Left lung (tissue), 14 donors: ENCODE measurements at places on chromosomes 5 and 9.
A peak's percentile ranks its signal among the peaks of the same experiment; 100 is the strongest.

- no peaks in the 10 kb centered on the region for H3K36me3 ChIP-seq
- H3K4me3 ChIP-seq: no peak overlapping the region
- no peak overlapping the region for H3K27ac ChIP-seq
- H3K4me1 ChIP-seq: no peaks in the 10 kb centered on the region
Measured at GRCh38 chr9:132461971-132462370, 52.0 kb downstream of the CFAP77 start.

DNA sequence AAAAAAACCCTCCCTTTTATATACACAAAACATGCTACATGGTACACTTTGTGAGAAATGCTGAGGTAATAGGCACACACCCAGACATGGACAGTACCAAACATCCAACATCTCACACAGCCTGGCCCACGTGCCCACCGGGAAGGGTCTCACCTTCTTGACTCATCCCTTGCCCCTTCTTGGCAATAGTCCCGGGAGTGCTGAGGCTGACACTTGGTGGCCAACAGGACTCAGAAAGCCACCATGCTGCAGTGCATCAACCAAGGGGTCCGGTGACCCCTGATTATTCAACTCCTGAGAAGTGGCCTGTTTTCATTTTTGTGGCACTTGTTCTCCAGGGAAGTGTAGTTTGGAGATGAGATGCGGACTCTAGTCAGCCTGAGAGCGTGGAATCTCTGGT, 35.0 kb downstream of the ANGPTL2 start:
- no peaks in the 10 kb centered on the region for H3K27me3 ChIP-seq
- DNase-seq: no peak
- H3K27ac ChIP-seq: no peak overlapping the region
- no peak overlapping the region for H3K4me3 ChIP-seq
- H3K4me1 ChIP-seq: no peaks in the 10 kb centered on the region

- H3K27me3 ChIP-seq: no peaks in the 10 kb centered on the region
- no peaks in the 10 kb centered on the region for H3K4me1 ChIP-seq
- H3K4me3 ChIP-seq: no peak overlapping the region
- H3K36me3 ChIP-seq: no peaks in the 10 kb centered on the region
Measured at GRCh38 chr9:79061752-79062616, 509.8 kb upstream of the TLE4 start.

DNA sequence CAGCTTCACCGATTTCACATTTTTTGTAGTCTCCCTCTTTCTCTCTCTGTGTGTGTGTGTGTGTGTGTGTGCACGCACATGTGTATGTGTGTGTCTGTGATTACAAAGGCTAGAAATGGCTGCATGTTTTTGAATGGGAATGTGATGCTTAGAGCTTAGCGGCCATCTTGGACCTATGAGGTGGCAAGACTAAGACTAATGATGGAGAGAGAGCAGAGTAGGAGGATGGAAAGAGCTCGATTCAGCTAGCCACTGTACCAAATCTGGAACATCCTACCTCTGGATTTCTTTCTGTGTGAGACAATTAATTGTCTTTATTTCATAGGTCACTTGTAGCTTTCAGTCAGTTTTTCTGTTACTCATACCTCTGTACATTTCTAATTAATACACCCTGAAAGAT, 205.1 kb downstream of the PCSK1 start:
- H3K36me3 ChIP-seq: no peaks in the 10 kb centered on the region
- H3K27me3 ChIP-seq: no peaks in the 10 kb centered on the region
- H3K4me1 ChIP-seq: no peaks in the 10 kb centered on the region
- no peak overlapping the region for H3K4me3 ChIP-seq
- no peak for DNase-seq

DNA sequence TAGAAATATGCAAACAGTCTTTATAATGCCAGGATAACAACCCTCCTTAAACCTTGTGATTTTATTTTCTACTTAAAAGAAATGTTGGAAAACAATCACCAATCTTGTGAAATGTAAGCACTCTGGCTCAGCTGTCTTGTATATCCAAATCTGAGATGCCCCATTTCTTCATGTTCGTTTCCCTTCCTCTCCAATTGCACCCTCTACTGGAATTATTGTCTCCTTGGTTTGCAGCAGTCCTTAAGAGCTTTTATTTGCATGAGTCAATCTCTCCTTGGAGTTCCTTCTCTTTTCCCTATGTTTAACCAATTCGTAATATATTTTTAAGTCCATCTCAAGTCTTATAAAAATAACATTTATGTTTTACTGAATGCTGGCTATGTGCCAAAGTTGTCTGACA, 362.0 kb upstream of the CDH10 start:
- H3K4me3 ChIP-seq: no peak overlapping the region
- no peaks in the 10 kb centered on the region for H3K36me3 ChIP-seq
- no peaks in the 10 kb centered on the region for H3K4me1 ChIP-seq
- no peak for DNase-seq

DNA sequence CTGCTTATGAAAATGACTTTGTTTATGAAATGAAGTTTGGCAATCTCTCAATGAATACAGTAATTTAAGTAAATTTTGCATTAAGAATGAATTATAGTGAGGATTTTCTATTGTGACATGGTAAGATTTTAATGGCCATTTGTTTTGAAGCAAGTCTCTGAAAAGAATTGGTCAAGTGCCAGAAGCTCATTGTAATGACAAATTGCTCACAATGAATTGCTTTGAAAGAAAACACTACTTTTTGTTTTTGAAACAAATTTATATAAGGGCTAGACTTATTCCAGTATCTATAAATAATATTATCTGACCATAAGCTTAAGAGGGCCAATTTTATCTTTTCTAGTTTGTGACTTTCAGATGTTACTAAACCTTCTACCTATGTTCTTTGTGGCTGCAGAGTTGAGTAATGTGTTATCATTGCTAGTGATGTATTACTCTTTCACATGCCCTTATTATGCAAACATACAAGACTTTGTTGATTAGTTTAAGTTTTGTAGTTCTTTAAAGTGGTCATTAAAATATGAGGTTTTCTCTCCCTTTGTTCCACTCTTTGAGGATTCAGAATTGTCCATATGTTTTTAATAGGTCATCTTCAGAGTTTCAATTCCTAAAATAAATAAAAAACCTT, 93.0 kb upstream of the ZNF608 start:
- no peak overlapping the region for H3K27ac ChIP-seq
- peak; percentile 30 for DNase-seq
- H3K36me3 ChIP-seq: no peaks in the 10 kb centered on the region
- no peak overlapping the region for H3K4me3 ChIP-seq

GRCh38 chr9:14302405-14302804, 11.5 kb downstream of the NFIB start:
- no peaks in the 10 kb centered on the region for H3K36me3 ChIP-seq
- no peaks in the 10 kb centered on the region for H3K27me3 ChIP-seq
- peaks cover 19% of the 10 kb centered on the region for H3K4me1 ChIP-seq
- H3K27ac ChIP-seq: peak overlapping the region; percentile 40

DNA sequence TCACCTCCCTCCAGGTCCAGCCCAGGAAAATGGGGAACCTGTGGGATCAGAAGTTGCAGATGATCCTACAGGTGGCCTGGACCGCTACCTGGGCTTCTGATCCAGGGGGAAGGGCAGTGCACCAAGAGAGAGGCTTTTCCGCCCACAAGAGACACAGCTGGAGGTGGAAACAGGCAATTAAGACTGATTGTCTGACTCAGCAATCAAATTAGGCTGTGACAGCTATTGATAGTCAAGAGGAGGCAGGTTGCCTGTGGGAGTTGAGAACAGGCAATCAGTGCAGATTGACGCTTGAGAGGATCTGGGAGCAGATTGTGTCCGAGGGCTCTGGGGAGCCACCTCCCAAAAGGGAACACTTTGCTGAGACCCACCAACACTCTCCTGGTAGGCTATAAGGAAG, 71.1 kb upstream of the SLC44A1 start:
- no peaks in the 10 kb centered on the region for H3K27me3 ChIP-seq
- H3K36me3 ChIP-seq: no peaks in the 10 kb centered on the region
- no peak for DNase-seq
- H3K4me3 ChIP-seq: no peak overlapping the region

DNA sequence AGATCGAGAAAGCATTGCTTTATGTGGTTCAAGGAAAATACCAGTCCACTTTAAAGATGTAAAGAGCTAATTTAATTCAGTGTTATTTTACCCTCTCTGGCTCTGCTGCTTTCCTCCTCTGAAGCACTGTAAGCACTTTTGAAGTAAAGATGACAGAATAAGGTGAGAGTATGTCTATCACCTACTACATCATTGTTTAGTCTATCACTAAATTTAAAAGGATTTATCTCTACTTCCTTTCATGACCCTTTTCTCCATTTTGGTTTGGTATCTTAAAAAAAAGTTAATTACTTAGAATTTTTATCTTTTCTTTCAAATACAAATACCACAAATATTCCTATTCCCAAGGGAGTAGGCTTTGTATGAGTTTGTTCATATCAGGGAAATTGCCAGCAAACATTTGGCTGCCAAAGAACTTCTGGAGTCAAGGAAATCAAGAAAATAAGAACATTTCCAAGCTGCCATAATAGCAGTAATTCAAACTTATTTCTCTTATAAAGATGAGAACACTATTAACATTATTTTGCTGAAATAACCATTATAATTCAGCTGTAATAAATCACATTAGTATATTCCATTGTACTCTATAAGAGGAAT, 77.8 kb downstream of the SLC38A9 start:
- H3K36me3 ChIP-seq: no peaks in the 10 kb centered on the region
- peak; percentile 53 for DNase-seq
- H3K4me1 ChIP-seq: peaks cover 22% of the 10 kb centered on the region
- no peaks in the 10 kb centered on the region for H3K27me3 ChIP-seq

GRCh38 chr5:67268231-67269021, 71.8 kb upstream of the CD180 start:
- no peaks in the 10 kb centered on the region for H3K27me3 ChIP-seq
- H3K27ac ChIP-seq: peak overlapping the region; percentile 66
- no peaks in the 10 kb centered on the region for H3K36me3 ChIP-seq
- peak; percentile 96 for DNase-seq

DNA sequence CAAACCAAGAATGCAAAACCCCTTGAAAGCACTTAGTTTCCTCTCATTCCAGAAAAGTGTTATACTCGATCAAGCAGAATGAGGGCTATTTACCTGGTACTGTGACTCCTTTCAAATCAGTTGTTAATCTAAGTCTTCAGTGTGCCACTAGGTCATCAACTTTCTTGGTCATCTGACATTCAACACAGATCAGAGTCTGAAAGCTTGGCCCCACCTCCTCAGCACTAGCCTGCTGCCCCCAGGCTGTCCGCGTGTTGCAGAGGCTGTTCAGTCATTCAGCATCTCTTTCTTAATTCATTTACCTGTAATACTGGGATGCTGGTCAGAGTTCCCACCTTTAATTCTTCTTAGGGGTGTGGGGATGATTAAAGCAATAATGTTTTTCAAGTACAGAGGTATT, 28.5 kb downstream of the ENC1 start:
- DNase-seq: no peak
- no peaks in the 10 kb centered on the region for H3K4me1 ChIP-seq
- no peaks in the 10 kb centered on the region for H3K27me3 ChIP-seq
- no peak overlapping the region for H3K4me3 ChIP-seq
- no peaks in the 10 kb centered on the region for H3K36me3 ChIP-seq

DNA sequence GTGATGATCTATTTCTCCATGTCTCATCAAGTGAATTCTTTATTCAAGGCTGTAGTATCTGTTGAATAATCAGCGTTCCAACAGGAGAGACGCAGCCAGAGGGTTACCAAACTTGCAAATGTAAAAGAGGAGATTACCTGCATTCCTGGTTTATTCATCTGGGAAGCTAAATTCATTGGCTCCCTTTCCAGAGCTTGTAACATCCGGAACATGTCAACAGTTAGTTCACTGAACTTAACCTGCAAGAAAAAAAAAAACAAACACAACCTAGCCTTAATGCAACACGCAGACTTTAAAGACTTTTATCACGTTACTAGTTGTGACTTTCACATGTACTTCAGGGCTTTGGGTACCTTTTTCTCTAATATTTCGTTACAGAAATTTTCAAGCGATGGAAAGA, 62.4 kb upstream of the GOLGA1 start:
- peaks cover 19% of the 10 kb centered on the region for H3K36me3 ChIP-seq
- no peak overlapping the region for H3K4me3 ChIP-seq
- no peaks in the 10 kb centered on the region for H3K4me1 ChIP-seq
- DNase-seq: no peak
- H3K27ac ChIP-seq: no peak overlapping the region
- H3K27me3 ChIP-seq: no peaks in the 10 kb centered on the region

DNA sequence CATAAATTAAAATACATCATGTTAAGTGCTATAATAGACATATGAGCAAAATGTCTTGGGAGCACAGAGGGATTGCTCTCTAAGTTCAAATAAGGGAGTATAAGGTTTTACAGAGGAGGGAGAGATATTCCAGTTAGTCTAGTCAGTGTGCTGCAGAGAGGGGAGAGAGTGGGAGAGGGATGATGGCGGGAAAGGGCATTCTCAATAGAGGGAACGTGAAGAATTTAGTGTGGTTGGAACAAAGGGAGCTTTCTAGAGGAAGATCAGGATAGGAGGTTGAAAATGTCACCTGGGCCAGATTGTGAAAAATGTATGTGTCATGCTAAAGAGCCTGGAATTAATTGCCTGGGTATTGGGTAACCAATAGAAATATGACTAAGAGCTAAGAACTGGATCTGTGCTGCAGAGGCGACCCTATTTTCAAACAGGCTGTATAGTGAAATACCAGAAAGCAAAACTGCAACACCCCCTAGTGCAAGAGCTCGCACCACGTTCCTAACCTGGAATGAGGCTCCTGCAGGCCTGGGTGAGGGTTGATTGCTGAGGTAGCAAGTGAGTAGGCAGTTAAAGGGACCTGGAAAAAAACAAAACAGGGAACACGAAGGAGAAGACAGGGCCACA, 791.8 kb upstream of the C9orf72 start:
- H3K4me3 ChIP-seq: no peak overlapping the region
- H3K27me3 ChIP-seq: no peaks in the 10 kb centered on the region
- no peaks in the 10 kb centered on the region for H3K4me1 ChIP-seq
- no peak overlapping the region for H3K27ac ChIP-seq
- no peaks in the 10 kb centered on the region for H3K36me3 ChIP-seq
- DNase-seq: no peak

DNA sequence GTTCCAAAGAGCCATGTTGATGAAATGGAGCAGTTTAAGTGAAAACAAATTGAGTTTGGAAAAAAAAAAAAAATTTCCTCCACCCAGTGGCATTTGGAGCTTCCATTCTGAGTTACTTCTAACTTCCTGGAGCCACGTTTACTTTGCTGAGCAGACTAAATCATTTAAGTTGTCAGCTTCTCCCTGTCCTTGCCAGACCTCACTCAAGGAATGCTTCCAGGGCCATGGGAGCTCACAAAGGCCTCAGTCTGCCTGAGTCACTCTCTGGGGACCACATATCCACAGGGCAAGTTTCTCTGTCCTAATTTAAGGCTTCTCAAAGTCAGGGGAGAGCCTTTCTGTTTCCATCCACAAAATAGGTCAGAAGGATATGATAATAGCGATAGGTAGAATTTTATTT, 210.3 kb upstream of the TNC start:
- no peak overlapping the region for H3K4me3 ChIP-seq
- H3K27me3 ChIP-seq: no peaks in the 10 kb centered on the region
- no peak for DNase-seq
